Chondrocyte (in vitro differentiated cells): ENCODE measurements at places on chromosomes 16 and 17. TPM values are rescaled to one million over a fixed set of nuclear protein-coding genes. Genes with fewer than 3 reads are reported as not detected.

RAP1GAP2 gene
- 3.3 to 5.5 TPM (median 3.4 TPM) in 3 replicates for total RNA-seq

ENPP7 gene
- not detected in 3 replicates for total RNA-seq

TLCD1 gene
- 12.4 to 12.9 TPM (median 12.6 TPM) in 3 replicates for total RNA-seq

BMERB1 gene
- total RNA-seq, result 29.9 to 37.8 TPM (median 35.9 TPM) in 3 replicates

TAC4 gene
- total RNA-seq, result not detected in 3 replicates

EPX gene
- not detected in 3 replicates for total RNA-seq

GIT1 gene
- total RNA-seq, result 32.1 to 37.7 TPM (median 35.7 TPM) in 3 replicates

KRTAP4-4 gene
- not detected in 3 replicates for total RNA-seq

FBXW10B gene
- 0.94 to 1.1 TPM (median 1.0 TPM) in 3 replicates for total RNA-seq
